ENCODE measurements at places on chromosomes 7 and 10. TPM values are rescaled to one million over a fixed set of nuclear protein-coding genes. Genes with fewer than 3 reads are reported as not detected.

DNA sequence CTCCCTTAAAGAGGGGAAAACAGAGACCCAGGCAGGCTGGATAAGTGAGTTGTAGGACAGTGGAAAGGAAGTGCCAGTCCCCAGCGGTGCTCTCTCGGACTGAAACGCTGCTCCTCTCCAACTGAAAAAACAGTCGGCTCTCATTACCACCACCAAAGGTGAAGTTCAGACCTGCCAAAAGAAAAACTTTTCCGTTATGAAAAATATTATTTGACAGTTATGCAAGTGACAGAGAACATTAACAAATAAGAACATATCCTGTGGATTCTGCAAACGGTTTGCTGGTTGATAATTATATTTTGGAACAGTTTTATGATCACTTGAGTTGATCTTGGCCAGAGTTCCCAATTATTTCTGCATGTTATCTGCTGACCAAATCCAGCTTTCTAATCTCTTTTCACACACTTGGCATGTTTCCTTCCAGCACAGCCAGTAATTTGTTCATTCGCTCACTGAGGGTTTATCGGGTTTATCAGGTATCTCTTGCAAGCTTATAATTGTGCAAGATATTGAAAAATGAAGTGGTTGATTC, 82.6 kb downstream of the PTPRE start:
- DNase-seq: no peak

GRCh38 chr10:105149371-105149891, 508.3 kb downstream of the SORCS3 start:
- no peak for DNase-seq

DNA sequence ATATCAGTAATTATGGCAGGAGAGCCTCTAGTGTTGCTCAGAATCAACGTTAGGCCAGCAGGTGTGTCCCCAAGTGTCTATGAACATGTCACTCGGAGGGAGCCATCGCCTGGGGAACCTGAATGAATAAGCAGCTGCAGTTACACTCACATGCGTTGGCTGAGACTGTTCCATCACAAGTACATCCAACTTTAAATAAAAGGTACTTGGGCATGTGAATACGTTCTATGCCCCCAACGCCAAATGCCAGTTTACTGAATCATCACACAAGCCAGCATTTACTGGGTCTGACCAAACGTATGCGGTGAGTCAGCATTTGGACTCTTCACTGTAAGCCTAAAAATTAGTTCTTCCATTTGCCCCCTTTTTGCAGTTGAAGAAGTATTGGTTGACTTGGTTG, 207.6 kb upstream of the PLXNA4 start:
- no peak for DNase-seq

The CYP3A4 gene
- total RNA-seq: not detected

GRCh38 chr10:78045856-78046255, 12.2 kb downstream of the RPS24 start:
- no peak for DNase-seq

DNA sequence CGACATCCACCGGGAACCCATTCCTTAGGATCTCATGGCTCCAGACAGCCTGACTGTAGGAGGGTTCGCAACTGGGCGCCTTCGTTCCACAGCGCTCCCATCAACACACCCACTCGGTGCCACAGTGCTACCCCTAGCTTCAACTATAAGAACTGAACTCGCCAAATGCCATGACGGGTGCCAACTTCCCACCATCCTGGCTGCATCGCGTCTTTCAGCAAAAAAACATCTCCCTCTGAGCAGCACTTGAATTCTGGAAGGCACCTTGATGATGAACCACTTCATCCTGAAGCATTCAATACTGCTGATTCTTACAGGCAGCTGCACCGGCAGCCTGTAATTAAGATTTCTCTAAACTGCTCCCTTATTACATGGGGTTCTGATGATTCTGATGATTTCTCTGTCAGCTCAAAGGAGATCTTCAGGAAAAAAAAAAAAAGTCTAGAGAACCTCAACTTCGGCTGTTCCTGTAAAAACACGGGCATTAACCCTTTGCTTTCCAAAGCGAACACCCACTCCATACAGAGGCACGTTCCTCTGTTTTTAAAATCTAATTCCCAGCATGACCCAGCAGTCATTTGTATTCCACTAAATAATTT, 1.3 kb downstream of the CYTH3 start:
- peak; percentile 63 for DNase-seq

GRCh38 chr10:30589441-30589840, 40.1 kb downstream of the LYZL2 start:
- no peak for DNase-seq

The ANLN gene
- 52.5 TPM for total RNA-seq

- DNase-seq: no peak
These were observed 100.9 kb downstream of the XRCC2 start for GRCh38 chr7:152574892-152575548.

GRCh38 chr7:117386110-117386706, 41.1 kb downstream of the ASZ1 start:
- no peak for DNase-seq

DNA sequence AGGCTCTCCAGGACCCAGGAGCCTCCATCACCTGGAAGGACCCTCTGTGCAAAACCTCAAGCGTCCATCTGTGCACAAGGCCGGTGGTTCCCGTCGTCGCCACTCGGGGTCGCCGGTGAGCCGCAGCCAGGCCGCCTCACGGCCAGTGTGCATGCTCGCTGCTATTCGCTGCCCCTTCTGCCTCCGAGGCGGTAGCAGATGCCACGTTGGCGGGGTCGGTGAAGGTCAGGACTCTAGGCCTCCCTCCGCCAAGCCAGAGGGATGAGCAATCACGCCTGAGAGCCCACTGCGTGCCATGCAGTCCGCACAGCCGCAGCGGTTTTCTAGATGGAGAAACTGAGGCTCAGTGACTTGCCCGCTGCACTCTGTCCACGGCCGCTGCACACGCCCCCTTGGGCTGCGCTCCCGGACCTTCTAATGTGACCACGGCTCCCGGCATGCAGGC, 5.7 kb downstream of the UPK3B start:
- DNase-seq: peak; percentile 70

The H2BK1 gene
- not detected for total RNA-seq

DNA sequence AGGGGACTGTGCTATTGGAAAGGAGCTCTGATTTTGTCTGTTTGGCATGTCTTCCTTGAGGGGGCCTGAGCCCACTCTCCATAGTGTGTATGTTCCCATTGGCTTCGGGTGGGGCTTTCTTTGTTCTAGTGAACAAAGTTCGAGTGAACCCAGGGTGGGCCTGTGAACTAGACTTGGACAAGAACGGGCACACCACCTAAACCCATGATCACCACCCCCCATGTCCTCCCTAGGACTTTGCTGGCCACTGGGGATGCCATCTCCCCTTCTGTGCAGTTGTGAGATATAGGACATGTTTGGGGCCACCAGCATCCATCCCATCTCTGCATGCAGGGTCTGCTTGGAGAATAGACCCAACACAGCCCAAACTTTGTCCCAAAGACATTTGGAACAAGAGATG, 195.5 kb upstream of the LYZL2 start:
- no peak for DNase-seq

GRCh38 chr7:74164985-74165456, 9.1 kb upstream of the EIF4H start:
- DNase-seq: no peak

DNA sequence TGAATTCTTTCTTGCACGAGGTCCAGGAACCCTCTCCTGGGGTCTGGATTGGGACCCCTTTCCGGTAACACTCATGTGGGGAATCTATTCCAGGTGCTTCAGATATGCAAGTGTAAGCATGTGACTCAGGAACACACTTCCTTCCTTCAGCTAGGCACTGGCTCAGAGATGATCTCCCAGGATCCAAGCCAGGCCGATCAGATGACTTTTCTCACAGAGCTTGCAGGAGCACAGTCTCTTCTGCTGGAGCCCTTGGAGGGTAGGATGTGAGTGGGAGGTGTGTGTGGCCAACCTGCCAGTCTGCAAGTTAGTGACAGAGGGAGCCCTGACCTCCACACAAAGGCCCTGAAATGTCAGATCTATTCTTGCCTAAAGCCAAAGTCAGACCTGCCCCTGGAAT, 108.3 kb downstream of the CPXM2 start:
- no peak for DNase-seq

The SPDYE16 gene
- total RNA-seq: not detected

The WEE2 gene
- total RNA-seq: not detected

The C10orf67 gene
- total RNA-seq: 0.41 TPM

The RBP4 gene
- not detected for total RNA-seq

Measured in activated CD4-positive, alpha-beta T cell treated with anti-CD3 and anti-CD28 coated beads for 36 hours (primary cell).